OCI-M1 (cell line): ENCODE measurements at places on chromosomes 5 and 9.
A peak's percentile ranks its signal among the peaks of the same experiment; 100 is the strongest.

- no peak for DNase-seq
Measured at GRCh38 chr5:170499621-170500020, 4.2 kb upstream of the KCNIP1 start.

DNA sequence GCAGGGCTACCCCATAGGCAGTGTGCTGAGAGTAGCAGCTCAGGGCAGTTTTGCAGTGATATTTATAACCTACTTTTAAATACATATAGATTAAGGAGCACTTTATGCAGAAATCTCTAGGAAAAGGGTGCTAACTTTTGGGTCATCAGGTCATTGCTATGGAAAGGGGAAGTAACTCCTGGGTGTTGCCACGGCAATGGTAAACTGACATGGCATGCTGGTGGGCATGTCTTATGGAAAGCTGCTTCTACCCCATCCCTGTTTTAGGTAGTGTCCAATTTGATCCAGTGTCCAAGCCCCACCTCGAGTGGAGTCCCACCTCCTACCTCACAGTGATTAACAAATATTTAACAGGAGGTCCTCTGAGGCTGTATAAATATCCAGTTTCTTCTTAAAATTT is 56.8 kb upstream of the XPA start:
- peak; percentile 50 for DNase-seq

DNA sequence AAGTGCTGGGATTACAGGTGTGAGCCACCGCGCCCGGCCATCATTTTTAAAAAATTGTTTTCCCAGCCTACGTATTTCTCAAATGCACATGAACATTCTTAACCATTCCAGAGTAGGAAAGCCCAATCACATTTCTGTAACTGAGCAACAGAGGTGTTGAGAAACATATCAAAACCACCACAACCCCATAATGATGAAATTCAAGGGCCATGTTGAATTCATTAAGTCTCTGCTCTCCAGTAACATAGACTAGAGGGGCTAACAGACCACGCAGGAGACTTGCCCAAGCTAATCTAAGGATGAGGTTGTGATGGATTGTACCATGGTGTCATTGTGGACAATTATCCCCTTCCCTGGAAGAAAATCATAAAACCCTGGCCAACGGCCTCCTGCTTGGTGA is 52.9 kb downstream of the MYO10 start:
- no peak for DNase-seq

DNA sequence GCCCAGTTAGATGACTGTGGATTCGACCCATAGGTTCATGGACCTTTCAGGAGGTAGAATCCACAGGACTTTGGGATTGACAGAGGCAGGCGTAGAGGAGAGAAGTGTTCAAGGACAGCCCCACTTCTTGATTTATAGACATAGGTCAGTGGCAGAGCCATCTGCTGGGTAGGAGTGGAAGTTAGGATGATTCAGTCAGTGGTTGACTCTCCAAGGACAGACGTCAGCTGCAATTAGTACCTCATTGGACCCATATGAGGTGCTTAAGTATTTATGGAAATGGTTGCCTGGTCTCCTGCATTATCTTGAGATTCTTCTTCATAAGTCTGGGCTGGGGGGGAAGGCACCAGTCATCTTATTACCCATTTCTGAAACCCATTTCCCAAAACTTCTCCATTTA is 70.9 kb downstream of the SH3RF2 start:
- DNase-seq: peak; percentile 39

GRCh38 chr5:142769251-142769792 is 855 bp upstream of the ARHGAP26 start:
- peak; percentile 46 for DNase-seq

GRCh38 chr9:35906923-35907699 is 1.1 kb downstream of the HRCT1 start:
- DNase-seq: no peak

GRCh38 chr9:34809504-34810186 is 99.7 kb upstream of the CCL21 start:
- no peak for DNase-seq

GRCh38 chr5:12659686-12660085 is 755.4 kb upstream of the CTNND2 start:
- DNase-seq: no peak

- DNase-seq: peak; percentile 75
Measured at GRCh38 chr5:9653811-9654210, 23.7 kb upstream of the TAS2R1 start.

DNA sequence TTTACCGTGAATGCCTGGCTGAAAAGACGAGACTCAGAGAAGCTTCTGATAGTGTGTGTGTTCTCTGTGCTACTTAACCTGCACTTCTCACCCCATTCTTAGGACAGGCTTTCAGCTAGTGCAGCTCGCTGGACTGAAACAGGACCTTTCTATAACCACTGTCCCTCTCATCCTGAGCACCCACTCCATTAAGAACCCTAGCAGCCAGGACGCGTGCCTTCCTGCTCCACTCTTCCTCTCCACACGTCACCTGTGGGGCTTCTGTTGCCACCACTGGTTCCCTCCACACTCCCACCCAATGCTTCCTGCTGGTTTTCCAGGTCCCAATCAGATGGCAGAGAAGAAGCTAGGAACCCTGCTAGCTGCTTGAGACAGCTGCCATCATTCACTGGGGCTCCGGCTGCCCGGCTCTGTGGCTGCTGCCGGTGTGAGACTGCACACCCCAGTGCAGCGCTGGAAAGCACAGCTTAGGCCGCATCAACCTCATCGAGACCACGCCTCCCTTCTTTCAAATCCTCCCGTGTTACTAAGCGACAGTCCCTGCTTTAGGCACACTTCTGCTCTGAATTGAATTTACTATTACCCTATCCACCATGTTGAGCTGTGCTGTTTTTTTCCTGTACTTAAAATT is 44.0 kb downstream of the RNF130 start:
- DNase-seq: no peak

DNA sequence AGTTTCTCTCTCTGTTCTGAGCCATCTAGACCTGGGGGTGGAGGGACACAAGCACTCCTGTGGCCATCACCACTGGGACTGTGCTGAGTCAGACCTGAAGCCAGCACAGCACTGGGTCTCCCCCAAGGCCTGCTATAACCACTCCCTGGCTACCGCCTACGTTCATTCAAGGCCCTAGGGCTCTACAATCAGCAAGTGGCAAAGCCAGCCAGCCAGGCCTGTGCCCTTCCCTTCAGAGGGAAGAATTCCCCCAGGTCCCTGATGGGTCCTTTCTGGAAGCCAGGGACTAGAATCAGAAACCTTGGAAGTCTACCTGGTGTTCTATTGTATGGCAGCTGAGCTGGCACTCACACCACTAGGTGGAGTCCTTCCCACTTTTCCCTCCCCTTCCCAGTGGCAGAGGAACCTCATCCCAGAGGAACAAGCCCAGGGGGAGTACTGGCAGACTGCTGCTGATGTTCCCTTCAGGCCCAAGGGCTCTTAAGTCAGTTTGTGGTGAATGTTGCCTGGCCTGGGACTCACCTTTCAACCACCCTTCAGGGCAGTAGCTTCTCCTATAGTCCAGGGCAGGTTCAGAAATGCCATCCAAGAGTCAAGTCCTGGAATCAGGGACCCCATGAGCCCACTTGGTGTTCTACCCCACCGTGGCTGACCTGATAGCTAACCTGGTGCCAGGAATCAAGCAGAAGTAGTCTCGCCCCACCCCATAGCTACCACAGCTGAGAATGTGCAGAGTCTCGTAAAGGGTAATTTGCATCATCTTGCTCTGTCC is 20.0 kb downstream of the JMY start:
- peak; percentile 7 for DNase-seq

DNA sequence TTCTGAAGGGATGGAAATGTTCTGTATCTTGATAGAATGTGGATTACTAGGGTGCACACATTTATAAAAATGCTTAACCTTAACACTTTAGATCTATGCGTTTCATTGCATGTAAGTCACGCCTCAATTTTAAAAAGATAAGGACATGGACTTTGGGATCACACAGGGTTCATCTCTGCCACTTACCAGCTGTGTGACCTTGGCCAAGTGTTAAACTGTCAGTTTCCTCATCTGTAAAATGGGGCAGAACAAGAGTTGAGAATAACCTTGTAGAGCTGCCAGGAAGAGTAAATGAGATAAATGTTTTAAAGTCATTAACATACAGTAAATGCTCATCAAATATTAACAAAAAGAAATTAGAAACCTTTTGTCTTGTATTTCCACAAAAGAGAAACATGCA is 53.5 kb downstream of the NR6A1 start:
- DNase-seq: no peak

DNA sequence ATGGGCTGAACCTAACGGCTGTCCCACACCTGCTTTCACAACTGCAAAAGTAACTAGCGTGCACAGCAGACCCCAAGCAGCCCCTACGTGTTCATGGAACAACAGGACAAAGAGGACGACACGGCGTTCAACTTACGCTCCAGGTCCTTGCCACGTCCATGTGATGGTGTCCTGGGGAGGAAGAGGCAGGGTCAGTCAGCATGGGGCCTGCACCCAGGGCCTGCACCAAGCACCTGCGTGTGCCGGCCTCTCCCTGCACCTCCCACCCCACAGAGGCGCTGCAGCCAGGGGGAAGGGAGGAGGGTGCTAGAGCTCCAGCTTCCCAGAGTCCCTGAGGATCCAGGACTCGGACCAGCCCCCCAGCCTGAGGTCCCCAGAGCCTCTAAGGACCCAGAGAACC is 35.6 kb upstream of the SLC6A3 start:
- DNase-seq: no peak

DNA sequence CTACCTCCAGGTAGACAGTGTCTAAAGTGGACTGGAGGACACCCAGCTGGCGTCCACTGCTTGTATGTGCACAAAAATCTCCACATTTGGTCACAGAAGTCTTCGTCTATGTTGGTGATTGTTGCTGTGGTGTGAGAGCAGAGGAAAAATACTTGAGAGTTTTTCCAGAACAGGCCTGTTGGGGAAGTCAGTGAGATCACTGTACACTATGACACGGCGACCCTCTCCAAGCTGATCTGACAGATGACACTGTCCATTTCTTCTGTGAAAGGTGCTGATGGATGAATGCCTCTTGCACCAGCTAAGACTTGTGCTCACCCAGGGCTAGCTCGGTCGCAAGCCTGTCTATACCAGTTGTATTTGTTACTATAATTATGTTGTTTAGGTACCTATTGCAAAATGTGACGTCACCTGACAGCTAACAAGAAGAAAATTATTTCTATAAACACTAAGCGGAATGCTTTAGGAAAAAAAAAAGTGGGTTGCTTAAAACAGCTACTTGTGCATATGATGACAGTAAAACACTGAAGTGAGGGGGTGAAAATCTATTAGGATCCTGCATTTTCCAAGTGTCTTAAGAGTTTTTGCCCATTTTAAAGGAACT is 142.3 kb downstream of the ROR2 start:
- no peak for DNase-seq

GRCh38 chr5:5348135-5348534 is 74.3 kb upstream of the ICE1 start:
- DNase-seq: no peak

DNA sequence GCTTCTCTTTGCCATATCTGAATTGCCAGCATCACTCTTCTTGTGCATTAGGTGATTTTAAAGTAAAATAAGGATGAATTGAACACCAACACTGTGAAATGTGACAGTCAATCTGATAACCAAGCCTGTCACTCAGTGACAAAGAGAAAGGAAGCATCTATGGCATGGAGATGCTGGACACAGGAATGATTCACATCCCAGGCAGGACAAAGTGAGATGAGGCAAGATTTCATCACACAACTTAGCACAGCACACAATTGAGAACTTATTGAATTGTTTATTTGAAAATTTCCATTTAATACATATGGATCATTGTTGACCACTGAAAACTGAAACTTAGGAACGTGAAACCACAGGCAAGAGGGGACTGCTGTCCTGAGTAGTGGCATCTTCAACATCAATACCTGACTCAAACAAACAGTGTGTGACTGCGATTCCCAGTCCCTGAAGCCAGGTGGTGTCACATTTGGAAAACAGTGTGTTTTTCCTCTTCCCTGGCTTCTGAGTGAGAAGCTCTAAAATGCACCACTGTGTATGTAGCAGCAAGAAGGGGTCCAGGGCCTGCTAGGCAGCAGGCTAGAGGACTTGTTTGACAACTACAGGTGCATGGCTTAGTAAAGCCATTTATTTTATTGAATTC is 10.7 kb downstream of the GAPT start:
- no peak for DNase-seq

DNA sequence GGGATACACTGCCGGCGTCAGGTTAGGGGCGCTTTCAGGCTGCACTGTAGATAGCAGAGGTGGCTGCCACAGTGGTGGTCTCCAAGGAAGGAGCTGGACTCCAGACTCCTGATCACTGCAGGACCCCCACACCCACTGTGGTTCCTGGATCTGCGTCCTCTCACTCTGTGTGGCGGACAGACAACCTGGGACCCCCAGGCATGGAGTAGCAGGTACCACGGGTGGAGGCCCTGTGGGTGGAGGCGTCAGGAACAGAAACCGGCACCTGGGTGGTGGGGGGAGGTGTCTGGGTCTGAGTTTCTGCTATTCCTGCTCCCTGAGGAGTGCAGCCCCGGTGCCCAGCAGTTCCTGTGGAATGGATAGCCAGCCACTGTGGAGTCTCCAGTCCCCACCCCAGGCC is 75.1 kb upstream of the PCAT7 start:
- DNase-seq: no peak

- no peak for DNase-seq
Measured at GRCh38 chr5:173582216-173583111, 34.0 kb downstream of the BOD1 start.

DNA sequence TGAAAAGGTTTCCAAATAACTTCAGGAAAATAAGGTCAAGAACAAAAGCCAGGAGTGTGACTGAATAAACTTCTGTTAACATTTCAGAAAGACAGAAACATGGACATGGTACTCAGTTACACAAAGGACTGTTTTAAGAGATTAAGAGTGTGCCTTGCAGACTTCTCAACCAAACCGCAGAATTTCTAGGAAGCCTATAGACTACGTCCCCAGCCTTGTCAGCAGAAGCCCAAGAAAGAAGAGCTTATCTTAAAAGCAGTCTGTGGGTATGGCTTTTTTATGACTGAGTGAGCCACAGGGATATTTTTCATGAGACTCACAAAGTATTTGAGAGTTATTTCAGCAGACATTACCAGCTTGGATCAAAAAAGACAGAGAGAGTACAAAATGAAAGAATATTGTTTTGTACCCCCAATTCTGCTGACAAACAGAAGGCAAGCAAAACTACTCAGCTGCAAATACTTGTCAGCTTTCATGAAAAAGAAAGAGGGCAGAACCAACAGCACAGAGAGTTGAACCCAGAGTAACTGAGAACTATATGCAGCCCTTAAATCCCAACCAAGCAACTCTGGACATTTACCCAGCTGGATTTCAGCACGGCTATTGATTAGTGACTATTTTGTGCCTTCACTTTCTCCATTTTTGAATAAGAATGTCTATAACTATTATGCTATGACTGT is 711.0 kb upstream of the CTNND2 start:
- peak; percentile 97 for DNase-seq

- DNase-seq: no peak
Measured at GRCh38 chr5:15693933-15694332, 194.0 kb downstream of the FBXL7 start.
